Ovary (tissue), 10 donors: ENCODE measurements at places on chromosomes 5 and 9.

- no peak overlapping the region for H3K4me3 ChIP-seq
- H3K27me3 ChIP-seq: no peaks in the 10 kb centered on the region
- no peak overlapping the region for H3K27ac ChIP-seq
Measured at GRCh38 chr5:89535411-89535810, 652.4 kb upstream of the MEF2C start.

- no peak overlapping the region for H3K4me3 ChIP-seq
- no peaks in the 10 kb centered on the region for H3K27me3 ChIP-seq
- peaks cover 5% of the 10 kb centered on the region for H3K4me1 ChIP-seq
- DNase-seq: no peak
- H3K27ac ChIP-seq: no peak overlapping the region
Measured at GRCh38 chr9:121815084-121815483, 163.7 kb downstream of the DAB2IP start.

DNA sequence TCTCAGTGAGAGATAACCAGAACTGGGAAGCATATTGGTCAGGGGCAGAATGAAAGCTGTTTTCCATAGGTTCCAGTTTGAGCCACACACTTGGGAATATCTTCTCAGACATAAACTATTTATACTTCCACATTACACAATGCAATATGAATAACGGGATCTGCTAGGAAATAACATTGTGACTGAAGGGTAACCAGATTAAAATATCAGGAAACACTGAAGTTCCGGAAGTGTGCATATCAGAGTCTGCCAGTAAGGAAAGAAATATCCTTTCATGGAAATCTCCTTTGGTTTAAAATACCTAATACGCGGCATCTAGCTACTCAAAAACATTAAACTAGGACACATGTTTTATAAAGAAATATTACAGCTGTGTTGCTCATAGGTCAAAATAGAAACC, 56.3 kb downstream of the ST8SIA4 start:
- H3K27ac ChIP-seq: no peak overlapping the region
- H3K27me3 ChIP-seq: no peaks in the 10 kb centered on the region
- H3K36me3 ChIP-seq: no peaks in the 10 kb centered on the region
- DNase-seq: no peak
- no peaks in the 10 kb centered on the region for H3K4me1 ChIP-seq

DNA sequence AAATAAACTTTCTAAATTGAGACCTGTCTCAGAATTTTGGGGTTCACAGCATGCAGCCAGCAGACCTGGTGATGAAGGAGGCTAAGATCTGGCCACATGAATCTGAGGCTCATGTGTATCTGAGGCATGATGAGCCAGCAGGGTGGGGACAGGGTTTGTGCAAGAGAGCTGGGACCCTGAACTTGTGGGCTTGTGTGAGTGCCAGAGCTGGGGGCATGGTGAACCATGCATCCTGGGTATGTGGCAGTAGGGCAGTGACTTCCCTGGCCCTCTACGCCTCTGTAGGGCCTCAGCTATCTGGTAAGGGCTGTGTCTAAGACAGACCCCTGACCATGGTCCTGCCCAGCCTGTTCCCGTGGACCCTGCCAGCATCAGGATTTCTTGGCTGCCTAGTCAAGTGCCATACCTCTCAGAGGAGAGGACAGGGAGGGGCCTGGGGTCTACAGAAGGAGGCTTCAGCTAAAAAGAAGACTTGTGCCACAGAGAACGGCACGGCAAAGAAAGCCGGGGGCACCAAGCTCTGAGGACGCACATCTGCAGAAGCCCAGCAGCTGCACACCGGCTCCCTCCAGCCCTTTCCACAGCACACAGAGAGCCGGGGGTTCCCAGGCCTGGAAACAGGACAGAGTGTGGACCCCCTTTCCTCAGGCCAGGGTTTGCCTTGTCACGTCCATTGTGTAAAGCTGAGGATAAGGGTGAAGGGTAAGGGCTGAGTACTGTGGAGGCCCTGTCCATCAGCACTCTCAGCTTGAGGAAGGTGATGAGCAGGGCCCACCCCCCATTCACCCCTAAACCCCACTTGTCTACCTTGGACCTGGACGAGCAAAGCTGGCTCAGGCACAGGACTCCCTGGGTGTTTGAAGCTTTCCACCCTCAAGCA, 130.1 kb downstream of the MRPL36 start:
- no peak for DNase-seq
- no peak overlapping the region for H3K4me3 ChIP-seq
- H3K27me3 ChIP-seq: no peaks in the 10 kb centered on the region
- H3K36me3 ChIP-seq: no peaks in the 10 kb centered on the region

GRCh38 chr9:87392086-87392485, 105.6 kb upstream of the DAPK1 start:
- no peak for DNase-seq
- no peaks in the 10 kb centered on the region for H3K27me3 ChIP-seq
- H3K4me3 ChIP-seq: no peak overlapping the region
- H3K27ac ChIP-seq: no peak overlapping the region
- no peaks in the 10 kb centered on the region for H3K36me3 ChIP-seq

GRCh38 chr5:17680737-17681136, 46.5 kb downstream of the TAF11L14 start:
- no peak for DNase-seq
- no peak overlapping the region for H3K27ac ChIP-seq
- peaks cover 2% of the 10 kb centered on the region for H3K4me1 ChIP-seq
- H3K27me3 ChIP-seq: no peaks in the 10 kb centered on the region

DNA sequence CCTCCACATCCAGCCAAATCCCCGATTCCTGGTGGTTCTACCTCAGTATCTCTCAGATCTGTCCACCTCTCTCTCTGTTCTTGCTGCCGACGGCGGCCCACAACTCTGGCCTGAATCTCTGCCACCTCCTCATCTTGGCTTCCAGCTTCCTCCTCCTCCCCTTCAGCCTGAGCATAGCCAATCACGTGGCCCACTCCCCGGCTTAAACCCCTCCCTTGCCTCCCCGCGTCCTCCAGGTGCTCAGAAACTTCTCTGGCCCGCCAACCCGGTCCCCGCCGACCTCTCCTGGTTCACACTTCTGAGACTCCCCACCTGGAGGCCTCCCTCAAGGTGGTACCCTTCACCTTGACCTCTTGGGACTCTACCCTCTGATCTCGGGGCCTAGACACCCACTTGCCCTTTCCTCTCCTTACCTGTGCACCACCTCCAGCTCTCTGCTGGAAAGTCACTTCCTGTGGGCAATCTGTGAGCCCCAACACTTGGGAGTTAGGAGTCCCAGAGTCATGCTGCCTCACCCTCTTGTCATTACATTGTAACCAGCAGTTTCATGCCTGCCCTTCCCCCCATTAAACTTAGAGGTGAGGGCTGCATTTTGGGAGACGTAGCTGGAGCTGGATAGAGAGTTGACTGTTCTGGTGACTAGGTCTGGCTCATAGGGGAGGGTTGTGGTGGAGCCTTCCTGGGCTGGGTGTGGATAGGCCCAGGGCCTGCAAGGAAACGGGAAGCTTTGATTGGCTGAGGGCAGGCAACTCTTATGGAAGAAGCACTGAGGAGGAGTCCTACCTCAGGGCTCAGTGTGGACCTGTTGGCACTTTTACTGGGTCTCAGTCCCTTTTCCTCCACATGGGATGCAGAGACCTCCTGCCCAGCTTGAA, 4.5 kb upstream of the SET start:
- no peaks in the 10 kb centered on the region for H3K27me3 ChIP-seq
- no peaks in the 10 kb centered on the region for H3K36me3 ChIP-seq
- H3K4me1 ChIP-seq: peaks cover 7% of the 10 kb centered on the region
- H3K4me3 ChIP-seq: peak overlapping the region; percentile 58
- peak; percentile 75 for DNase-seq

GRCh38 chr9:106314476-106314875, 548.5 kb upstream of the ZNF462 start:
- H3K4me1 ChIP-seq: no peaks in the 10 kb centered on the region
- H3K36me3 ChIP-seq: no peaks in the 10 kb centered on the region
- H3K27me3 ChIP-seq: no peaks in the 10 kb centered on the region
- H3K27ac ChIP-seq: no peak overlapping the region

DNA sequence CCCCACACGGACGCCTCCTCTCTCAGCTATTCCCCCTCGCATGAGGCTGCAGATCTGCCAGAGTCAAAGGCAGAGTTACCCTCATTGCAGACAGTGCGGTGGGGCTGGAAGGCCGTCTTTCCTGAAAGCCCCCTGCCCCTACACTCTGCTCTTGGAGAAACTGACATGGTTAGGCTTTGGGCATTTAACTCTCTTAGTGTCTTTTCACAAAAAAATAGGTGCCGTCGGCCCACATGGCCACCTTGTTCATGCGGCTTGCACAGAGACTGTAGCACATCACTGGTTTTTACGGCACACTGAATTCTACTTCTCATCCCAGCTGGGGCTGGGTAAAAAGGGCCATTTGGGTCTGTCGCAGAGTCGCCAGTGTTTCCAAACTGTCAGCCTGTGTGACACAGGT, 107.6 kb downstream of the ENTREP1 start:
- DNase-seq: no peak
- H3K27ac ChIP-seq: no peak overlapping the region
- no peaks in the 10 kb centered on the region for H3K36me3 ChIP-seq
- H3K4me3 ChIP-seq: no peak overlapping the region

GRCh38 chr5:134245101-134245604, 19.3 kb upstream of the PPP2CA start:
- no peak overlapping the region for H3K27ac ChIP-seq
- no peak overlapping the region for H3K4me3 ChIP-seq
- H3K36me3 ChIP-seq: no peaks in the 10 kb centered on the region
- no peaks in the 10 kb centered on the region for H3K27me3 ChIP-seq
- peak; percentile 24 for DNase-seq

GRCh38 chr5:103490030-103490739, 72.4 kb downstream of the NUDT12 start:
- H3K4me1 ChIP-seq: no peaks in the 10 kb centered on the region
- H3K36me3 ChIP-seq: no peaks in the 10 kb centered on the region
- H3K27ac ChIP-seq: no peak overlapping the region
- no peaks in the 10 kb centered on the region for H3K27me3 ChIP-seq
- no peak for DNase-seq

- H3K27me3 ChIP-seq: no peaks in the 10 kb centered on the region
- no peak for DNase-seq
- H3K4me3 ChIP-seq: no peak overlapping the region
- H3K36me3 ChIP-seq: no peaks in the 10 kb centered on the region
- H3K4me1 ChIP-seq: no peaks in the 10 kb centered on the region
- no peak overlapping the region for H3K27ac ChIP-seq
Measured at GRCh38 chr5:76954383-76954763, 1.5 kb downstream of the CRHBP start.

DNA sequence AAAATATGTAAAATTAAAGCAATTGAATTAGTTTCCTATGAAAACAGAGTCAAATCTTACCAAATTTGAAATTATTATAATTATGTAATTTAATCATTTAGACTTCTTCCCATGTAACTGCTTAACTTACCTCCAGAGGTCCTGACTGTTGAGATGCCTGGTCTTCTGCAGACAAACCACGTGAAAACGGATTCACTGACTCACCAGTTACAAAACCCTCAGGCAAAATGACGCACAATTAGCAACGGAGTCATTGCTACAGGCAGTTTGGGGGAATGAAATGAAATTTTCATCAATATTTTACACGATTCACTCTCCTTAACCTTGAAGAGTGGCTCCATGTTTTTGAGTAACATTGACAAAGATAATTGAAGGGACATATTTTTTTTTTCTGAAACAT, 460.8 kb downstream of the MTRR start:
- no peak overlapping the region for H3K4me3 ChIP-seq
- no peak overlapping the region for H3K27ac ChIP-seq
- DNase-seq: no peak
- H3K27me3 ChIP-seq: no peaks in the 10 kb centered on the region
